SJCRH30 (cell line): ENCODE measurements at places on chromosomes 5 and 9. TPM values are rescaled to one million over a fixed set of nuclear protein-coding genes. Genes with fewer than 3 reads are reported as not detected.
A peak's percentile ranks its signal among the peaks of the same experiment; 100 is the strongest.

MCTP1 gene
- total RNA-seq = 1.7 and 1.8 TPM in 2 replicates

SPINK4 gene
- total RNA-seq = not detected in 2 replicates

KLF9 gene
- 13.4 and 14.4 TPM in 2 replicates for total RNA-seq

WHRN gene
- 2.5 and 3.1 TPM in 2 replicates for total RNA-seq

LRRC19 gene
- not detected in 2 replicates for total RNA-seq

DNA sequence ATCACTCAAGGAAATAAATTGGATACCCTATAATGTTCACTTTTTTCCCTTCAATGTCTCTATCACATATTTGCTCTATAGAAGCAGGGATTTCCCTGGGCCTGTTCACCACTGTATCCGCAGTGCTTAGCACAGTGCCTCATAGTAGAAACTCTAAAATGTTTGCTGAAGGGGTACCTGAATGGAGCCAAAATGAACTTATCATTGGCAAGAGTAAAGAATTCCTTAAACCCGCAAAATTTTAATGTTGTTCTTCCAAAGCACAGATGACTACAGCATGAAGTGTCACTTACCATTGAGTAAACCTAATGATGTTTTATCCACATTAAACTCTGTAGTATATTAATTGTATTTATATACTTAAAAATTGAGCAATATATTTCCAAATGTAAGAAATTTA, 96.1 kb downstream of the JAKMIP2 start:
- no peak for DNase-seq
- H3K4me3 ChIP-seq = no peak overlapping the region
- H3K27me3 ChIP-seq = no peaks in the 10 kb centered on the region
- peaks cover 11% of the 10 kb centered on the region for H3K36me3 ChIP-seq
- no peaks in the 10 kb centered on the region; the same call in none of the 2 replicates for H3K4me1 ChIP-seq

GRCh38 chr5:132102101-132102701, 28.6 kb downstream of the CSF2 start:
- no peak for DNase-seq
- no peak overlapping the region for H3K27ac ChIP-seq
- no peaks in the 10 kb centered on the region for H3K36me3 ChIP-seq
- H3K4me3 ChIP-seq = no peak overlapping the region
- H3K27me3 ChIP-seq = no peaks in the 10 kb centered on the region

DNA sequence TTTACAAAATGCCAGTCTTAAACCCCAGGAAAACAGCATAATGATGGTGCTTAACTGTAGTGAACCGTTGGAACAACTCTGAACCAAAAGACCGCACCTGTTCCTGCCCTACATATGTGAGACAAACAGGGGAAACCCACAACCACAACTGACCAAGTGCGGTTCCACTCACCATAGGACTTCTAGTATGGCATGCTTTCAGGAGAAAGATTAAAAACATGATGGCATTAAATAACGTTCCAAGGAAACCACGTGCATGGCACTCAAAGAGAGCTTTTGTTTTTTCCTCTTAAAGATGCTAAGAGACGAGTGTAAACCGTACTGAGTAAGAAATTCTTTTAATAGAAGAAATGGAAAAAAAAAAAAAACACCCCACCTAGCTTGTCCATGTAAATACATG, 119.8 kb downstream of the SSBP2 start:
- H3K4me3 ChIP-seq = no peak overlapping the region
- H3K36me3 ChIP-seq = no peaks in the 10 kb centered on the region
- peak overlapping the region; percentile 38 for H3K27ac ChIP-seq
- DNase-seq = peak; percentile 88
- H3K27me3 ChIP-seq = no peaks in the 10 kb centered on the region

DNA sequence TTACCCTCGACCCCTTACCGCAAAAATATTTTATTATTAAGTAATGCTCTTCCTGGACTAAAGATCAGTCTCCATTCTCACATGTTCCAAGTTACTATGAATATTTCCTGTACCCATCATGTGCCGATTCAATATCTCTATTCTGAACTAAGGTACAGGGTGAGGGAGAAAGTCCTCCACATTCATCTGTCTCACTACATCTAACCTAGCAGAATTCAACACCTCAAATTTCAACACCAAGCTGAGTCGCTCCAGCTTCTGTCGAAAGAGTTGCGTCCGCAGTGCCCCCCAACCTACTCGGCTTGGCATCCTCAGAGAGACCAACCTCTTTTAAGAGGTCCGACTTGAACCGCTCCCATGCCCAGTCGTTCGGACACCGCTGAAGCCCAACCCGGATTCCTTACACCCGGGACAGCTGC, 1.0 kb downstream of the CERT1 start:
- H3K4me3 ChIP-seq = peak overlapping the region; percentile 73
- no peak for DNase-seq
- H3K4me1 ChIP-seq = peaks cover 7% of the 10 kb centered on the region
- H3K27me3 ChIP-seq = no peaks in the 10 kb centered on the region
- H3K36me3 ChIP-seq = peaks cover 3% of the 10 kb centered on the region; the same call in 1 of the 2 replicates
- peak overlapping the region; percentile 76 for H3K27ac ChIP-seq

- no peaks in the 10 kb centered on the region for H3K4me1 ChIP-seq
- no peak overlapping the region for H3K4me3 ChIP-seq
- H3K27ac ChIP-seq = no peak overlapping the region
- DNase-seq = no peak
- H3K36me3 ChIP-seq = no peaks in the 10 kb centered on the region
These were observed 54.8 kb downstream of the HRH2 start for GRCh38 chr5:175712681-175713085.

DNA sequence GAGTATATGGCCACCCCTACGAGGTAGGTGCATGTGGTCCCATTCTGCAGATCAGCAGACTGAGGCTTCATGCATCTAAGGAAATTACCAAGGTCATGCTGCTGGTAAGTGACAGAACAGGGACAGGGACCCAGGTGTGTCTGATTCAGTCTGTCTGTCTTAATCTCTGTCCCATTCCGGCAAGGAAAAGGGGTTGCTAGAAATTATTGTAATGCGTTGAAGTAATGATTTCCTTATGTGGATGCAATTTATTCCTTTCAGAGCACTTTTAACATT, 76.8 kb downstream of the AMBP start:
- H3K36me3 ChIP-seq = peaks cover 8% of the 10 kb centered on the region; the same call in 1 of the 2 replicates
- H3K27ac ChIP-seq = no peak overlapping the region
- H3K4me3 ChIP-seq = no peak overlapping the region
- DNase-seq = no peak

DNA sequence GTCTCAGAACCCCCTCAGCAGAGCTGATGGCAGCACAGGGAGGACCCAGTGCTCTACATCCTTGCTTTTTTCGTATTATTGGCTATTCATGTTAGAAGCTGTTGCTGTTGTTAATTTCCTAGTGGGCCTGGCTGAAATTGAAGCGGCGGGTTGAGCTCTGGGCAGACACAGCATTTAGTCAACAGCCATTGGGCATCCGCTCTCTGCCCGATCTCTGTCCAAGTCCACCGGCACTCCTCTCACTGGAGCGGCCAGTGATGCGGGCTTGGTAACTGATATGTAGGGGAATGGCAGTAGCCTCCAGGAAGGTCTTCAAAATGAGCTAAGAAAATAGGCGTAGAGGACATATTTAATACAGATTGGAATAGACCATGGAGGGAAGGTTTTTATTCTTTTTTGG, 1.3 kb upstream of the GARNL3 start:
- no peaks in the 10 kb centered on the region for H3K27me3 ChIP-seq
- no peak overlapping the region for H3K4me3 ChIP-seq
- no peak overlapping the region for H3K27ac ChIP-seq
